ENCODE measurements at places on chromosomes 7 and 10. TPM values are rescaled to one million over a fixed set of nuclear protein-coding genes. Genes with fewer than 3 reads are reported as not detected.

GRCh38 chr7:99325001-99325493 lies 651 bp upstream of the ARPC1A start:
- DNase-seq: no peak

GRCh38 chr7:94043299-94043698 lies 39.1 kb upstream of the BET1 start:
- no peak for DNase-seq

Gene ITIH5
- not detected for total RNA-seq

Gene STRIP2
- 6.3 TPM for total RNA-seq

DNA sequence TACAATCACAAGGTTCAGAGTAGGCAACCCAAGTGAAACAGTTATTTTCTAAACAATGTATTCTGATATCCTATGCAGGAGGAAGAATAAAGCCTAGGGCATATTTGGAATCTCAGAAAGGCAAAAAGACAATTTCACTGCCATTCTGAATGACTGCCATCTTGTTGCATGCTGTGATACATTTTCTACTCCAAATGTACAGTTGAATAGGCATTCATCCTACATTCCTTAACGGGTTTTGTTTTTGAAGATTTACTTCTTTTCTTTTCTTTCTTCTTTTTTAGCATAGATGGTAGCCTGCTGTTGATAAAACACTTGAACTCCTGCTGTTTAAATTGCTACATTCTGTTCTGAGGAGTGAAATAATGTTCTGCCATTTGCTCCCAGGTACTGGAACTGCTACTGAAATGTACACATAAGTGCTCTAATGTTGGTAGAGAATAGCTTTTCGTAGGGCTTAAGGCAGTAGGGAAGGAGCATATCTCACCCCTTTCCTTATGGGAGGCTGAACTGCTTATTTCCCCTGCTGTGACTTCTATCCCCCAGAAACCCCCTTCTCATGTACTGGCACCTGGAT lies 506.8 kb downstream of the DNAJB9 start:
- no peak for DNase-seq

- no peak for DNase-seq
Observed at GRCh38 chr7:85413718-85414117, 226.9 kb upstream of the SEMA3D start.

Gene GFRA1
- 42.7 TPM for total RNA-seq

DNA sequence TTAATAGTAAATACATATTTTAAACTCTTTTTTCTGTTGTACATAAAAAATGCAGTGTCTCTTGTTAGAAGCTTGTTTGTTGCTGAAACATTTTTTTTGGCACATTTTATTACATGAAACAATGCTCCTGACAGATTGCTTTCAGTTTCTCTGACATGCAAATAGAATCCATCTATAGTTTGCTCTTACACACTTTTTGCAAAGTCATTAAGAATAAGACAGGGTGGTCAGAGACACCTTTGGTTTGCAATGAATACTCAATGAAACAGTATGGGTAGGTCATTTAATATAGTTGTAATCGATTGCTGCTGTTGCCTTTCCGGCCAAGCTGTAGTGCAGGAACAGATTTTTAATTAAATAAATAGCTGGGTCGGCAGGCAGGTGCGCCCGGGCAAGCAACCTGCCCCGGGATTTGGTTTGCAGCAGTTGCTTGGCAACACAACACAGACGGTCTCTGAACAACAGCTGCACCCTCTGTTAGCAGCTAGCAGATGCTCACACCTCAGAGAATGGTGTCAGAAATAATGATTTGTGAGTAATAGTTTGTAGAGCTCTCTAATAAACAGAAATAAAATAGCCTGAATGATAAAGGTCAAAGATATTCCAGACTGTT lies 115.7 kb upstream of the CACNA2D1 start:
- DNase-seq: no peak

Gene WNT16
- not detected for total RNA-seq

Gene AHR
- 53.6 TPM for total RNA-seq

DNA sequence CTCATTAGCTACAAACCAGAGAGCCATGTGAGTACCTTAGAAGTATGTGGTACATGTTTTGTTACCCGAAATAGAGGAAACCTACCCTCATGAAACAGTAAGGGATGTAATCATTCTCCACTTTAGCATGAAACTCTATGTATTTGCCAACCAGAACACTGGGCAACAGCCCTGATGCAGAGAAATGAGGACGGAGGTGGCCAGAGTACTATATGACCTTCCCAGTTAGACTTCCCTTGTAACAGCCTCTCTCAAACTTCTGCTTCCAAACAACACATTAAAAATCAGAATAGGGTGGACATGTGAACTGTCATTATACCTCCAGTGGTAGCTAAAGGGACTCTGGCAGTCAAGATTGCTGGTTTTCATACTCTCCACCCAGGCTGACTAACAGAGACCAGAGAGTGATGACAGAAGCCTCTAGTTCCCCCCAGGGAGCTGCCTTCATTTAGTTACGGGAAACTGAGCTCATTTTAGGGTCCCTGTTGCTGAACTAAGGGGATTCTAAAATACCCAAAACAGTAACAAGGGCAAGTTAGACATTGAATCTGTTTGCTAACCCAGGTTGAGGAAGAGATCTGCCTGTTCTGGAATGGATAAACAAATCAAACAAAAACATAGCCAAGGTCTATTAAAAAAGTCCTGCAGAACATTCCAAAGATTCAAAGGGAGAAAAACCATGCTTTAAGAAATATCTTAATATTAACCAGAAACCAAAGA lies 83.1 kb downstream of the VPS41 start:
- no peak for DNase-seq

DNA sequence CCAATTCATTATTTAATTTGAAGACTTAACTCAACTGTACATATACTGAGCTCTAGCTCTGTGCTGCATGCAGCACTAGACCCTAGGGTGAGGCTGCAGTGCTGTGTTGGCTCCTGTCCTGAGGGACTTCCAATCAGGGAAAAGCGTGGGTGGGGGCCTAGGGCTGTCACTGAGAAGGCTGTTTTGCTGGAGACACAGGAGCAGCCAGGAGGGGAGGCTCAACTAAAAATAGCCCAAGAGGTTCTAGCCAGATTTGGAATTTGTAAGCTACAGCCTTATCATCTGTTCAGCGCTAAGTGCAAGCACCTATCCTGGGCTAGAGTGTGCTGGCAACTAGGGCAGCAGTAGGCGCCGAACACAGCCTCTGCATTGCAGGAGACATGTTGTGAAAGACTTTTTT lies 121.1 kb downstream of the VWC2 start:
- DNase-seq: no peak

DNA sequence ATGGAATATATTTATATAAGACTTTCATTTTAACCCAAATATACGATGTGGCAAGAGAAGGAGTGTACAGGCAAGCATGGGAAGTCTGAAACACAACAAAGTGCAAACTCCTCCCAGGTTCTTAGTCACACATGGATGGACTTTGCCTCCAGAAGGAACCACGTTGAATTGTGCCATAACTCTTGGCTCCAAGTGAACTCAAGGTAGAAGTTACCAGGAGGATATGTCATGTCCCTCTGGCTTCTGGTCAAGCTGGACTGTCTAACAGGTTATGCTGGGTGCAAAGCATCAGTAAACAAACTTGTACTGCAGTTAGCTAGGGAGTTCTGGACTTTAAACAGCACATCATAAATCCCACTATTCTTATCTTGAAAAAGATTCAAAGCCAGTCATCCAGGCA lies 328.3 kb upstream of the TEX47 start:
- no peak for DNase-seq

DNA sequence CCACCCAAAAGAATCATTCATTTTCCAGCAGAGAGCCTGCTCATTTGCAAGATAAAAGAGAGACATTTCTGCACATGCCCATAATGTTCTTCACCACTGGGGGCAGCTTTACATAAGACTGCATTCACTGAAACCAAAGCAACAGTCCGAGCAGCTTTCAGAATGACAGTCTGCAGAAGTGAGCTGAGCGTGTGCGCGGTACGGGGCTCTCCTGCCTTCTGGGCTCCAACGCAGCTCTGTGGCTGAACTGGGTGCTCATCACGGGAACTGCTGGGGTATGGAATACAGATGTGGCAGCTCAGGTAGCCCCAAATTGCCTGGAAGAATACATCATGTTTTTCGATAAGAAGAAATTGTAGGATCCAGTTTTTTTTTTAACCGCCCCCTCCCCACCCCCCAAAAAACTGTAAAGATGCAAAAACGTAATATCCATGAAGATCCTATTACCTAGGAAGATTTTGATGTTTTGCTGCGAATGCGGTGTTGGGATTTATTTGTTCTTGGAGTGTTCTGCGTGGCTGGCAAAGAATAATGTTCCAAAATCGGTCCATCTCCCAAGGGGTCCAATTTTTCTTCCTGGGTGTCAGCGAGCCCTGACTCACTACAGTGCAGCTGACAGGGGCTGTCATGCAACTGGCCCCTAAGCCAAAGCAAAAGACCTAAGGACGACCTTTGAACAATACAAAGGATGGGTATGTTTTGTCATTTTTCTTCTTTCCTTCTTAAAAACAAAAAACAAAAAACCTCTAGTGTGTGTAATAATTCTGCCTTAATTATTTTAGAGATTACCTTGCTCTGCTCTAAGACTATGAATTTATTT lies at the start of gene LRRTM3:
Gene LRRTM3 (plus strand): TSS at position 141 of the 820 bp plus-strand sequence.
- peak; percentile 39 for DNase-seq

Gene AQP1
- 0.72 TPM for total RNA-seq

Gene HTR5A
- not detected for total RNA-seq

Gene METTL27
- 8.4 TPM for total RNA-seq

GRCh38 chr10:11986593-11987216 lies 55.9 kb downstream of the UPF2 start:
- DNase-seq: peak; percentile 51

- no peak for DNase-seq
Observed at GRCh38 chr10:49571388-49571787, 32.5 kb upstream of the ERCC6 start.

Data from epithelial cell of proximal tubule (primary cell).